ENCODE measurements at places on chromosomes 4 and X.

GRCh38 chr4:13492747-13493146 lies 8.6 kb upstream of the RAB28 start:
- no peak for DNase-seq

GRCh38 chr4:84968925-84969324 lies 2.4 kb upstream of the WDFY3 start:
- no peak for DNase-seq

- DNase-seq = no peak
These were observed 21.2 kb upstream of the TBC1D9 start for GRCh38 chr4:140777386-140777785.

DNA sequence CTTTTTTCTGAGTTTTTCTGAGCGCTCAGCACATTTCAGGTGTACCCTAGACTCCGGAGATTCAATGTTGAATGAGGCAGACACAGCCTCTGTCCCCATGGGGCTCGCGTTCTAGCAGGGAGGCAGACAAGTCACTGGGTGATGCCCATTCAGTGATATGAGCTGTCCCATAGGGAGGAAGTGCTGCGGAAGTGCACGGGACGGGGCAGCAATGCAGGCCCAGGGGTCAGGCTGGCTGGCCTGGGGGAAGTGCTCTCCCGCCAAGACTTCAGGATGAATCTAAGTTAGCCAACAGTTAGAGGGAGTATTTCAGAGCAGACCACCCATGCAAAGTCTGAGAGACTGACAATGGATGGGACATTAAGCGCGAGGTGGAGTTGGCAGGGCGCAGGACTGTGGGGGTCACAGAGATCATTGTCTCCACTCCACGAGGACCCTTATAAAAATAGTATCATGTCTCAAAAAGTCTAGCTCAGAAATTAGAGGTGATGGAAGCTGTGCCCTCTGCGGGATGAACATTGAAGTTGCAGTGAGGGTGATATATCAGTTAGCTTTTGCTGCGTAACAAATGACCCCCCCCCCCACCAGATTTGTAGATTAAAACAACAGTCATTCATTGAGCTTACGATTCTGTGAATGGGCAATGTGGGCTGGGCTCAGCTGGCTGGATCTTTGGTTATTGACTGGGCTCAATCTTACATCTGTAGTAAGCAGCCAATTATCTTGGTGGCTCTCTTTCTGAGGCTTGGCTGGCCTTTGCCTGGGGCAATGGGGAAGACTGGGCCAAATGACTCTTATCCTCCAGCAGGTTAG lies 16.4 kb downstream of the PSAPL1 start:
- no peak for DNase-seq

GRCh38 chr4:144463896-144464295 lies 182.1 kb upstream of the HHIP start:
- no peak for DNase-seq

- DNase-seq = no peak
These were observed 188.0 kb upstream of the C1QTNF7 start for GRCh38 chr4:15239866-15240265.

- no peak for DNase-seq
These were observed 169.7 kb downstream of the PDHA2 start for GRCh38 chr4:96009427-96010119.

- DNase-seq = no peak
These were observed 36.1 kb downstream of the HERC6 start for GRCh38 chr4:88414755-88415154.

GRCh38 chr4:101366331-101366730 lies 19.0 kb upstream of the PPP3CA start:
- no peak for DNase-seq

- DNase-seq = no peak
These were observed 183.5 kb downstream of the PCDH7 start for GRCh38 chr4:30903502-30904214.

- DNase-seq = no peak
These were observed 12.8 kb downstream of the AIMP1 start for GRCh38 chr4:106329041-106329618.

GRCh38 chr4:57865264-57865663 lies 755.1 kb upstream of the IGFBP7 start:
- DNase-seq = no peak

- DNase-seq = no peak
These were observed 9.5 kb downstream of the GUCY1B1 start for GRCh38 chr4:155768370-155768769.

- no peak for DNase-seq
These were observed 22.5 kb upstream of the RPA4 start for GRCh38 chrX:96861218-96861617.

DNA sequence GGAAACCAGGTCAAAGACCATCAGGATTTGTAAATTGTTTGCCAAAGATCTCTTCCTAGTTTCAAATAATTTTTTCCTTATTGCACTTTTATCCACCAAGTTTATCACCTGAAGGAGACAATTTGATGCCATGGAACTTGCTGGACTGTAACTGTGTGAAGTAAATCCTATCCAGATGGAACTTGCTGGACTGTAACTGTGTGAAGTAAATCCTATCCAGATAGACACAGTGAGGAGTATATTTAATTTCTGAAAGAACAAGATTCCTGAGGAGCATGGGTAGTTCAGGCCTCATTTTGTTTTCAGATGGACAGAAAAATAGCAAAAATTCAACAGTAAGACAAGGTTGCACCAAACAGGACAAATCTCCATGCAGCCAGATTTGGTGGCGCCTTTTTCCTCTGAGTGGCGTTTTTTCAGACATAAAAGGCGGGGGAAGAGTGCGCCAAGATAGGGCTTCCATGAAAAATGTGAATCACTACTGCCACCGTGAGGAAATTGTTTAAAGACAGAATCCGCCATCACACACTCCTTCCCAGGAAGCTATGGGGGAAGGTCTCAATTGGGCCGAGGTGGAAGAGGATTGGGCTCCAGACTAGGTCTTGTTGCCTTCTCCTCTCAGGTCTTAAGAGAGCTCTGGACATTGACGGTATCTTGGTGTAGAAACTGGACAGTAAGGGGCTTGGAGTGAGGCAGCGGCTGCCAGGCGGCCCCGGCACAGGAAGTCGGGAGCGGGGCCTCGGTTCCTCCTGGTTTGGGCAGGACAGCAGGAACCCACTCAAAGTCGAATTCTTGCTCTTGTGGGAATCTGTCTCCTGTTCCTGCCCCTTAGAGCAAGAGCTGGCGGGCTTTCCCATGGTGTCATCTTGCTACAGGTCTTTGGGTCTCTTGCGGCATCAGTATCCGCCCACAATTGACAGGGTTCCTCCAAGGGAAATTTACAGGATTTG lies 234.7 kb downstream of the OR13H1 start:
- DNase-seq = no peak

- DNase-seq = no peak
These were observed 473.4 kb downstream of the INPP4B start for GRCh38 chr4:142372530-142373260.

DNA sequence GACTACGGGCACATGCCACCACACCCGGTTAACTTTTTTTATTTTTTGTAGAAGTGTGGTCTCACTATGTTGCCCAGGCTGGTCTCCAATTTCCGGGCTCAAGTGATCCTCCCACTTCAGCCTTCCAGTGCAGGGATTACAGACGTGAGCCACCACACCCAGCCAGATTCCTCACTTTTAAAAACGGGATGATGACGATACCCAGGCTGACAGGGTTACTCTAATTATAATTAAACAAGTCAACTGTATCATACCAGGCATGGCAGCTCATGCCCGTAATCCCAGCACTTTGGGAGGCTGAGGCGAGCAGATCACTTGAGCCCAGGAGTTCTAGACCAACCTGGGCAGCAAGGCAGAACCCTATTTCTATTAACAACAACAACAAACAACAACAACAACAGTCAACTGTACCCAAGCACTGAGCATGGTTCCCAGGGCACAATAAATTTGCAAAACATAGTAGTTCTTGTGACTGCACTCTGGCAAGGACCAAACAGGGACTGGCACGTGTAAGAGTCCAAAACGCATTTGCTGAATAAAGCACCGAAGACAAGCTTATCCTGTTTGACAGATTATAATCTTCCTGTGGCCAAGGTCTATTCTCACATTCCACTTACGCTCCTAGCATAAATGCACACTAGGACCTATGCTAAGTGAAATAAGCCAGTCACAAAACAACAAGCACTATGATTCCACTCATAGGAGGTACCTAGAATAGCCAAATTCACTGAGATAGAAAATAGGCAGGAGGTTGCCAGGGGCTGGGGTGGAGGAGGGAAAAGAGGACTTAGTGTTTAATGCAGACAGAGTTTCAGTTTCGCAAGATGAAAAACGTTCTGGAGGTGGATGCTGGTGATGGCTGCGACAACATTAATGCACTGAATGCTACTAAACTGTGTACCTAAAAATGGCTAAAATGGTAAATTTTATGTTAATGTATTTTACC lies 77.5 kb downstream of the IRF2 start:
- no peak for DNase-seq

- no peak for DNase-seq
These were observed 11.7 kb downstream of the PHEX start for GRCh38 chrX:22043872-22044271.

DNA sequence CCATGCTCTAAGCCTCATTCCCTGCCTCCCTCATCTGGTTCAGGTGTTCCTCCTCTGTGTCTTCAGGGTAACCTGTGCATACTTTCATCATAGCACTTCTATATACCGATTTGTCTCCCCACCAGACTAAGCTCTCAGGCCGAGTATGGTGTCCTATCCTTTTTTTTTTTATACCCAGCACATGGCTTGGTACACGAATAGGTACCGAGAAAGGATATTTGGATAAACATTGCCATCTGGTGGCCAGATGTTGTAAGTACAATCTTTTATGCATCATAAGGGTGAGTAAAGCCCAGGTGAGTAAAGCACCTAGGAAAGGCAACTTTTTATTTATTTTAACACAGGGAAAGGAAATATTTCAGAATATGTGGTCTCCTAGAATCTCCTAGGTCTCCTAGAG lies 68.4 kb downstream of the MID2 start:
- DNase-seq = no peak

- no peak for DNase-seq
These were observed 32.9 kb downstream of the SETD7 start for GRCh38 chr4:139523076-139523475.

DNA sequence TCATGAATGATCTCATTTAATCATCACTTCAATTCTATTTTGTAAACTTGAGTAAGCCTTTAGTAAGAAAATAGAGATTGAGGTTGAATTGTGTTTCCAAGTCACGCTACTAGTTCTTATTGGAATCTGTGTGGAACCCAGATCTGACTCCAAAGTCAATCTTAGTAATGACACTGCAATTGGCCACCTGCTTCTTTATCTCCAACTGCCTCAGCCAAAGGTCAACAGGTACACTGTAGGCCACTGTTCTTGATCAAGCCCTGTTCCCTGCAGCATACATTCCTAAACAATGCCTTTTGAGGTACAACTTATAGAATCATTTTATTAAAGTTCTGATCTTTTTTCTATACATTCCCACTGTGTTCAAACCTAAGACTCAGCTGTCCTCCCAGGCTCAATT lies 45.5 kb upstream of the CXCL13 start:
- no peak for DNase-seq

DNA sequence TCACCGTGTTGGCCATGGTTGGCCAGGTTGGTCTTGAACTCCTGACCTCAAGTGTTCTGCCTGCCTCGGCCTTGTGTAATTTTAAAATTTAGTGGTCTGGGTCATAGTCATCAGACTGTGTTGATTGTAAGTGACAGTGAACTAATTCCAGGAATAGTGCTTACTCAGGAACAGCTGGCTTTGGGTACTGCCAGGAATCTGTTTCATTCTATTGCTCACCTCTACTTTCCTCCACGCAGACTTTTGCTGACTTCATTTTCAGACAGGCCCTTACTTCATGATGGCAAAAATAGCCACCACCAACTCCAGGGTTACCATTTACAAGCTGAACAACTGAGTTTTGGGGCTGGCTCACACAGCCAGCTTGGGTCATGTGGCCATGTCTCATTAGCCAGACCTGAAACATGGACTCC lies 54.6 kb downstream of the FNIP2 start:
- DNase-seq = peak; percentile 37

DNA sequence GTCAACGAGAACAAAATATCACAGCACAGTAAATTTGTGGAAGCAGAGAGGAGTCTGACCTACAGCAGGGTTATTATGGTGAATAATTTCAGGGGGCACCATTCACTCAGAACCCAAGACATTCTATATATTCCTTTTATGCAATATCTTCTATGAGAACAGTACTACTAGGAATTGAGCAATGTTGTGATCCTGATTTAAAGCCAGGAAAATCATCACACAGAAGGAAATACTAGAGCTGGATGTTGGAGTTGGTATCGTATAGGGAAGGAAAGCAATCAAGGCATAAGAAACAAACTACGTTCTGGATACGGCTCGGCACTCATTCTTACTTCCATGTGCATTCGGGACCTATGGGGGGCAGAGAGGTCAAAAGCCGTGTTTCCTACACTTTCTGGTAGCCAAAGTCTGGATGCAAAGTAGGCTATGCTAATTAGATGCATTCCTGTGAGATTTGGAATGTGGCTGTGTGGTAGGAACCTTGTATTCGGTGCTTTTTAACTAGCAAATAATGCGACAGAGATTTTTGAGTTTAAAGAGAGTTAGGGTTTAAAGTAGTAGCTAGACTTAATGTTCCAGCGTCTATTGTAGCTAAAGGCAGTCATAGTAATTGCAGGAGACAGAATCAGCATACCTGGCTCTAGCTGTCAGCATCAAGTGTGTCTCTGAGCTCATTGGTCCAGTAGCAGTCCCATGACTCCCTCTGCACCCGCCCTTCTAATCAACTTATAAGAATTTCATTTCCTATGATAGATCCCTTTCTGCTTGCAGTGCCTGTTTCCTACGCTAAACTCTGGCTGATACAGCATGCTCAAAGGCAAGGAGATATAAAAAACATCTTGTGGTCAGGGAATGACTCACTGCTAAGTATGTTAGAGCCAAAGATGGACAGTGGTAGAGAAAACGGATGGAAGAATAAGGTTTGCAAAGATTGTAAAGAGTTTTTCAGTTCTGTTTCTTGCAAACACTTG lies 43.3 kb upstream of the PDGFC start:
- peak; percentile 74 for DNase-seq

DNA sequence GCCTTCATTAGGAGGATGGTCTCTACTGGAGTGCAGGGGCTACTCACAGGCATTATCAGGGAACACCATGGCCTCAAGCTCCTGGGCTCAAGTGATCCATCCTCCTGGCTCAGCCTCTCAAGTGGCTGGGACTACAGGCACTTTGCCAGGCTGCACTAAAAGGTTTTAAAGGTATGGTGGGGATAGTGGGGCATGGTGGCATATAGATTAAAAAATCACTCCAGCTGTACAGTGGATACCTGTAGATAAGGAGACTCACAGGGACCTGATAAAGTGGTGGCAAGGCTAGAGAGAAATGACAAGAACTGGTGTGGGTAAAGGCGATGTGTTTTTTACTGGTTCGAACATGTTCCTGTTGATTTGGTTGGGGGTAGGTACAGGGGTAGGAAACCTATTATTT lies 5.9 kb downstream of the ZAR1 start:
- DNase-seq = no peak

GRCh38 chr4:12897954-12898353 lies 586.2 kb downstream of the RAB28 start:
- DNase-seq = no peak

DNA sequence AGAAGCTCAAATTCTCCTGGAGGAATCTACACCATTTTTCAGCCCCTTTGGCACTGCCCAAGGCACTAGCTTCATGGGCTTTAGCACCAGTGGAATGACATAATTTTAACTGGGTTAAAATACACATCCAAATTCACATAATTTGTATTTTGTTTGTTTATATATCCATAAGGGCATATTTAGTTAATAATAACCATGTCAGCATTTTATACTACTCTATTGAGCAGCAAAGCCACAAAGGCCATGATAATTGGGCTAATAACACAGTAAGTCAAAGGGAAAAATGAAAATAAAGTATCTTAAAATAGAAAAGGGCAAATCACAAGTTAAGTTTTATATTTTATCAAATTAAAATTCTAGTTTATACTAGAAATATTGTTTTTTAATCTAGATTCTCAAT lies 262.7 kb upstream of the TACR3 start:
- DNase-seq = no peak
